Kidney epithelial cell (primary cell): ENCODE measurements at places on chromosomes 4 and X.

- no peak for DNase-seq
These were observed 4.3 kb downstream of the MAEA start for GRCh38 chr4:1293991-1294390.

- DNase-seq: no peak
These were observed 12.8 kb upstream of the CFAP299 start for GRCh38 chr4:80322716-80323115.

- DNase-seq: no peak
These were observed 243.6 kb downstream of the ANK2 start for GRCh38 chr4:113293043-113293560.

- peak; percentile 25 for DNase-seq
These were observed 937.1 kb downstream of the CCSER1 start for GRCh38 chr4:91064157-91064853.

DNA sequence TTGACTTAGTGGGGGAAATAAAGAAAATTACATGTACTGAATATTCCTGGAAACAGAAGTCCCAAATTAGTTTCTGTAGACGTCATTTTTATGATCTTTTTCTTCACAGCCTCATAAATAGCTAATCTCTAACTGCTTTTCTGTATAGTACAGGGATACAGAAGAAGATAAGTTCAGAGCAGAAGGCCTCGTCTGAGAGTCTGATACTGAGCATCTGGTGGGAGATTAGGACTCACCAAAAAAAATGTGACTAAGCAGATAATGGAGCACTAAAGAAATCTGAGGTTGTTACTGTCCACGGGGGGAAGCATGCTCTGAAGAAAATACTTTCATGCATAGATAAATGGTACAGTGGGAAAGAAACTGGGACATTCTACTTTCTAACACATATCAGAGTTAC, 115.3 kb upstream of the TRPC5 start:
- no peak for DNase-seq
